Bone marrow (tissue), 2 donors: ENCODE measurements at places on chromosomes 3 and 15.

DNA sequence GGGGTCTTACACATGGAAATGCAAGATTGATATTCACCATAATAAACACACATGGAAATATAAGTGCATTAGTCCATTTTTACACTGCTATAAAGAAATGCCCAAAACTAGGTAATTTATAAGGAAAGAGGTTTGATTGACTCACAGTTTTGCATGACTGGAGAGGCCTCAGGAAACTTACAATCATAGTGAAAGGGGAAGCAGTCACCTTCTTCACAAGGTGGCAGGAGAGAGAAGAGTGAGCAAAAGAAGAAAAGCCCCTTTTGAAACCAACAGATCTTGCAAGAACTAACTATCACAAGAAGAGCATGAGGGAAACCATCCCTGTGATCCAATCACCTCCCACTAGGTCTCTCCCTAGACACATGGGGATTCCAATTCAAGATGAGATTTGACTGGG lies 111.7 kb upstream of the TP63 start:
- no peak for DNase-seq

- DNase-seq: no peak
These were observed 40.7 kb downstream of the SNRK start for GRCh38 chr3:43326891-43327581.

GRCh38 chr3:159902546-159903314 lies 85.9 kb upstream of the IL12A start:
- no peak for DNase-seq

DNA sequence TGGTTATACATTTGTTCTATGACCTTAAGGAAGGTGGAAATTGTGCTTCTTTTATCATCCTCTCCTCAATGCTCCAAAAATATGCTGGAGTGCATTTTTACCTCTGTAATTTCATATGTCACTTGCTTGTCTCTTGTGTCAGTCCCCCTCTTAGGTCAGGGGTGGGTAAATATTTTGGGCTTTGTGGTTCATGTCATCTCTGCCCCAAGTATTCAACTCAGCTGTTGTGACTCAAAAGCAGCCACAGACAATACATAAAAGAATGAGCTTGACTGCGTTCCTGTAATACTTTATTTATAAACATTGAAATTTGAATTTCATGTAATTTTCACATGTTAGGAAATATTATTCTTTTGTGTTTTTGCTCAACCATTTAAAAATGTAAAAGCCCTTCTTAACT lies 60.4 kb upstream of the SLC24A5 start:
- no peak for DNase-seq

DNA sequence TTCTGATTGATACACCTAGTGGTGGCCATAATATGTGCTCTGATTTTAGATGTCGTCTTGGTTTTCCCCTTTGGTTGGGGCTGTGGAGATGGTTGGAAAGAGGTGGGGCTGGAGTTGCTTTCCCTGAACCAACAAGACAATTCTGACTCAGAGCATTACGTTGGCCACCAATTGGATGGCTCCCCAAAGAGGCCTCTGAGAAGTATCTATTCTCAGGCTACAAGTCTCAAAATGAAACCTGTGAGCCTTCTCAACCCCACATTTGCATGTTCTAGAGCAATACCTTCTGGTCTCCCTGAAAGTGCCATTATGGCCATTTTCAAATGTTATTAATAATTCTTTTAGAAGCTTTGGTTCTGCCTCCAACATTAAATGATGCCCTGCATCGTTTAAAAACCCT lies 188.4 kb upstream of the WNT5A start:
- no peak for DNase-seq

- DNase-seq: no peak
These were observed 3.6 kb upstream of the TNK2 start for GRCh38 chr3:195911946-195912270.

GRCh38 chr3:109683746-109684145 lies 346.4 kb upstream of the DPPA4 start:
- DNase-seq: no peak

DNA sequence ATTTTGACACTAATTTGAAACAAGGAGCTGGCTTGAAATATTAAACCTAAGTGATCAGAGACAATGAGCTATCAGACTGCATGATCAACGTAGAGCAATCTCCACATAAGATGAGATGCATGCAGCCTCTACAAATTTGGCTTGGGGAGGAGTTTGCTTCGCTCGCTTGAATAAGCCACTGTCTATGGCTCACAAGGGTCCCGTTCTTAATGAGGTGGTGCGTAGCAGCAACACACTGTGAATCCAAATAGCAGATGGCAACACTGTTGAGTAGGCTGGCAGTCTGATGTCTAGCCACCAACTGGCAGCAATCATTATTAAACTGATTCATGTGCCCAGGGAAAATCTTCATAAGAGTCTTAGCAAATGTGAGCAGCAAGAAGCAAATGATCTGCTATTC lies 125.4 kb upstream of the CCDC54 start:
- no peak for DNase-seq

GRCh38 chr3:85584779-85585356 lies 626.1 kb downstream of the CADM2 start:
- DNase-seq: no peak

DNA sequence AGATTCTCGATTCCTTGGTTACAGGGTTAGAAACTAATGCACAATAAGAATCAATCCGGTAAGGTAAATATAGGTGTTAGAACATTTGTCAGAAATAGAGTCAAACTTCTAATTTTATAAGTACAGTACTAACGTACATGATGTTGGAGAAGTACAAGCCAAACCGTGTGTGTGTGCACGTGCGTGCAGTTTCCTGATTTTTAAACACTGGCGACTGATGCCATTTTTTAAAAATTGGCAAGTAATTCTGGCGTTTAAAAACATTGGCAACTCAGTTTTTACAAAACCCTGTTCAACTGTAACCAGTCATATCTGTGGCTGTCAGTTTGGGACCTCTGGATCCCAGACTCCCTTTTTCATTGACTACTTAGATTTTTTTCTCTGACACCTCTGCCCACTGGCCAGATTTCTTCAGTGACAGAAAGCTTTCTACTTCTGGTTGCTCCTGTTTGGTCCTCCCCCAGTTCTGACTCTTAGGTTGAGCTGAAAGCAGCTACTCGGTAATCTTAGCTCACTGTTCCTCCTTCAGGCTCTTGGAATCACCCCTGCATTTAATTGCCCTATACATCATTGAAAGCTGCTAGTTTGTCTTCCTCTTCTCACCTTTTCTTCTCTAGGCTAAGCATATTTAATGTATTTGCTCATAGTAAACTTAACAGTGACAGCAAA lies 843 bp downstream of the ATG7 start:
- DNase-seq: no peak
